ENCODE measurements at places on chromosomes 7 and 10. TPM values are rescaled to one million over a fixed set of nuclear protein-coding genes. Genes with fewer than 3 reads are reported as not detected.

Gene BMPER
- total RNA-seq: 4.3 TPM

Gene C7orf33
- total RNA-seq: not detected

Gene GCK
- total RNA-seq: not detected

Gene ZNHIT1
- total RNA-seq: 92.6 TPM

Gene CCDC172
- not detected for total RNA-seq

Gene KAZALD1
- 2.9 TPM for total RNA-seq

Gene STAG3
- 0.37 TPM for total RNA-seq

Gene CRYGN
- not detected for total RNA-seq

Gene COL17A1
- 2.4 TPM for total RNA-seq

Gene CCL26
- total RNA-seq: 7.7 TPM

Gene IKZF1
- total RNA-seq: not detected

Gene SLC13A1
- total RNA-seq: not detected

Gene CHN2
- total RNA-seq: 0.38 TPM

Gene FEZF1
- total RNA-seq: not detected

Gene TMEM229A
- not detected for total RNA-seq

Gene MUC12
- 19.6 TPM for total RNA-seq

Gene SLC29A4
- total RNA-seq: 13.4 TPM

Gene CLDN3
- total RNA-seq: 3.6 TPM

Gene HMX3
- total RNA-seq: not detected

Gene C10orf88
- total RNA-seq: 9.8 TPM

Gene SFRP5
- total RNA-seq: 2.7 TPM

Gene TLL2
- 0.12 TPM for total RNA-seq

Gene ATOH7
- total RNA-seq: 0.10 TPM

Data from A549 treated with Hydrocortisone at 1 μM for 4 hours (cell line).